ENCODE measurements at places on chromosomes 6 and 20. TPM values are rescaled to one million over a fixed set of nuclear protein-coding genes. Genes with fewer than 3 reads are reported as not detected.

The RAB44 gene
- 1.5 TPM for total RNA-seq

The PACSIN1 gene
- total RNA-seq = 0.29 TPM

The SLC16A10 gene
- 37.0 TPM for total RNA-seq

The ZFP57 gene
- not detected for total RNA-seq

The MDFI gene
- 45.7 TPM for total RNA-seq

The PHF10 gene
- total RNA-seq = 43.2 TPM

The STK35 gene
- total RNA-seq = 24.5 TPM

The LPA gene
- total RNA-seq = 0.06 TPM
